ENCODE measurements at places on chromosomes 4 and X.

GRCh38 chr4:75306506-75306905 lies 207.7 kb downstream of the RCHY1 start:
- DNase-seq = no peak

- DNase-seq = no peak
Measured at GRCh38 chr4:8725071-8725841, 132.7 kb downstream of the CPZ start.

DNA sequence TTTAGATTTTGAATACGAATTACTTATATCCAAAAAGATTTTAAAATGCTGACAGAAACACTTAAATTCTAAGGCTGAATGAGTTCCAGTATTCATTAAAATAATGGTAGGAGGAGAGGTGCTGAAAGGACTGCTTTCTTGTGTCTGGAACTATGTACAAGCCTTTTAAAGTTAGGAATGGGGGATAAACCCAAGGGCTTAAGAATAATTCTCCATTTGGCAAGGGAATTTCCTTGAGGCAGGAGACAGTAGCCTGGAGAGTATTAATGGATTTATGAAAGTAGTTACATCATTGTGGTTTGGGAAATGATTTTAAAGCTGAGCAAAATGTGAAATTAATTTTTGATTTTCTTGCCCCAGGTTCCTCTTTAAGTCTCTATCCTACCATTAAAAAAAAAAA lies 266.5 kb upstream of the KCNIP4 start:
- no peak for DNase-seq

GRCh38 chr4:95547715-95548471 lies 880 bp downstream of the UNC5C start:
- DNase-seq = no peak

DNA sequence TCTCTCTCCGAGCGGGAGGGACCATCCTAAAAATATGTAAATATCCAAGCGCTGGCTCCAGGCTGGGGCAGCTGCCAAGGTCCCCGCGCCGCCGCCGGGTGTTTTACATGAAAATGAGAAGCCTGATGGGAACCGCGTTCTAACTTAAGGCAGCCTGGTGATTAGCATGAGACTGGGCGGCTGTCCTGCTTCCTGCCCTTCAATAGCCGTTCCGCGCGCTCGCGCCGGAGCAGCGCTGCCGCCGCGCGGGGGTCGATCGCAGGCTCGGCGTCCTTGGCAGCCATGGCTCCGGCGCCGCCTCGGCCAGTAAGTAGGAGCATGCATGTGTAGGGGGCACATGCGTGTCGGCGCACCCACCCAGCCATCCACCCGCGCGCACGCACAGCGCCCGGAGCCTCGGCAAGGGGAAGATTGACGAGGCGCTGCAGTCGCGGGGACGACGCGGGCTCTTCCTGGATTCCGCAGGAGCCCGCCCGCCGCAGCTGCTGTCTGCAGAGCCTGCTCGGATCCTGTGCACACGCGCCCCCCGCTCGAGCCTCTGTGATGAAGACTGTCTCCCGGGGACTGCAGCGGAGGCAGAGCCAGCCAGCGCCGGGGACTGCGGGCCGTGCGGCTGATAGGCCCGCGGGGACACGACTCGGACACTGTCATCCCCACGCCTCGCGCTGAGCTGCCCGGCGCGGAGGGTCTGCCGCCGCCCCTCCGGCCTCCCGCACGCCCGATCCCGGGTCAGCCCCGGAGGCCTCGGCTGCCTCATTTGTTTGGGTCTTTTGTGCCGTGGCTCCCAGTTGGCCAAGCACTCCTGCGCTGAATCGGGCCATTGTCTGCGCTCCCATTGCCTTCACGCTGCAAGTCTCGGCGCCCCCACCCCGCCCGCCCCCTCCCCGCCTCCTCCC lies 734 bp downstream of the STOX2 start:
- DNase-seq = no peak

- DNase-seq = no peak
Measured at GRCh38 chr4:183081116-183081469, 18.0 kb upstream of the WWC2 start.

DNA sequence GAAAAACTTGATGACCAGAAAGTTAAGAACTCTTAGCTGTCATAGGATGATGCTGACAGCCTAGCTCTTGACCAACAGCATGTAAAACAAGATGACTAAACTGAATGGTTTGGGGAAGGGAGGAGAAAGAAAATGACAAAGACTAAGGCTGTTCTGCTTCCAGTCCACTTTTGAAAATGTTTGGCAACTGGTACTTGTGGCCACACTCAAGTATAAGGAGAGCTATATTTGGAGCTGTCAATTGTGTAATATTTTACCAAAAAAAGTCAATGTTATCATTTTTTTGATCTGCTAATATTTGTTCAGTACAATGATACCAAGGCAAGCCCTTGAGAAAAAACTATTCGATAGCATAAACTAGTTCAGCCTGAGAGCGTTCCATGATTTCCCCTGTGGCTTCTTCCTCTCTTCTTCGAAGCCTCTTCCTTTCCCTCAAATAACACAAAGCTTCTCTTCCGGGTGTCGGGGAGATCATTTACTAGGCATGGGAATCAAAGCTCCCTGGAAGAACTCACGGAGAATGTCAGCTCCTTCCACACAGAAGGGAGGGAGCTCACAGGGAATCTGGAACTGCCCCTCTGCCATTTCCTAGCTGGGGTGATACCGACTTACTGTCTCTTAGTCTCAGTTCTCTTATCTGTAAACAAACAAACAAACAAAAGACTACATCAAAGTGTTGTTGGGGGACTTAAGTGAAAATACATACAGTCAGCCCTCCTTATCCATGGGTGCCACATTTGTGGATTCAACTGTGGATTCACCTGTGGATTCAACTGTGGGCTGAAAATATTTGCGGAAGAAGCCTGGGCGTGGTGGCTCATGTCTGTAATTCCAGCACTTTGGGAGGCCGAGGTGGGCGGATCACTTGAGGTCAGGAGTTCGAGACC lies 82.6 kb downstream of the SCD5 start:
- DNase-seq = no peak

GRCh38 chr4:99436976-99437722 lies 2.0 kb upstream of the ADH7 start:
- DNase-seq = no peak

GRCh38 chrX:147850875-147851274 lies 60.8 kb upstream of the FMR1 start:
- no peak for DNase-seq
